Dorsolateral prefrontal cortex (tissue), 122 donors: ENCODE measurements at places on chromosomes 7 and 10.
A peak's percentile ranks its signal among the peaks of the same experiment; 100 is the strongest.

DNA sequence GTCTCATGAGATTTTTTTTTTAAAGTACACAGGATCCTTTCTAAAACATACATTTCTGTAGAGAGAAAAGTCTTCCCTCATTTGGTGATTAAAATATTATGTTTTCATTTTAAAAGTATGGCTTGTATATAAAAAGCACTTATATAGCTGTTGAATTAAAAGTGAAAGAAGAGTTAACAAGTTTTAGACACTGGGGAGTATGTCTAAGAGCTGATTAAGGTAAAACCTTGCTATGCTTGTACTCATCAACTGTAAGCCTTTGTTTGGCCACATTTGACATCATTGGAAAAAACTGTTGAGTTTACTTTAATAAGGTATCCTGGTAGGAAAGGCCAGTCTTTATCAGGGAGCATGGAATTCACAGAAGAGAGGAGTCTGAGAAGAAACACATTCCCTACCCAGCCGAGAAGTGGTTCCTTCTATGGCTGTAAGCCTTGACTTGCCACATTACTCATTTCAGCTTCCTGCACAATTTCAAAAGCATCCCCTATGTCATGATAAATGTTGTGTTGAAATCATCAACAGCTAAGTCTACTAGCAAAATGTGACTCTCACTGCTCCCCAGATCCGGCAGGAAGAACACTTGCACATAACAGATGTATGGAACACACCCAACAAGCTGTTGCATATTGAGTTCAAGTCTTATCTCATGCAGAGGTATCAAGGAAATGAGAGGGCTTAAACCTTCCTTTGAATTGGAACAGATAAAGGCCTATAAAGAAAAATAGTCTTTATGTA lies 171.8 kb upstream of the CDK1 start:
- no peak for DNase-seq

GRCh38 chr7:121530227-121531174 lies 134.4 kb upstream of the FAM3C start:
- no peak for DNase-seq

GRCh38 chr7:74269757-74270277 lies 15.6 kb upstream of the RFC2 start:
- DNase-seq, result peak; percentile 63

GRCh38 chr10:89207801-89208551 lies 859 bp upstream of the CH25H start:
- DNase-seq, result no peak

DNA sequence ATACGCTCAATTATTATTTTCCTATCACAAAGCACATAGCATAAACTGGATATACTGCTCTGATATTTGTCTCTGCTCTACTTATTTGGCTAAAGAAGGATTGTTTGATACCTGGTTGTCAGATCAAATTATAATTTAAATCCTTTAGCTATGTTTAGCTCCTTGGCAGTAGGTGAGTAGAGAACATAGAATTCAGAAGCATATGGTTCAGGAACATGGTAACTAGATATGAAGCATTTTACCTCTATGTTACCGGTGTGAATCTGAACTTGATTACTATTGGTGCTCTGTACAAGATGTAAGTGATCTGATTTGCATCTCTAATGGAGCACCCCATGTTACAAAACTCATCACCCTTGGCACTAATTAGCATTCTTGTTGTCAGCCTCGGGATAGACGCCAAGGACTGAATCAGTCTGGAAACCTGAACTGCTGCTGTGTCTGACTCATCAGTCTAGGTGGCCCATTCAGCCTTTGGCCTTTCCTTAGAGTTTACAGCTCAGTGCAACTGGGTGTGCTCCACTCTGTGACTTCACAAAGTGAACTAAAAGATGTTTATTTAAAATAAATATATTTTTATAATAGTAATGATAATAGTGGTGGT lies 12.3 kb upstream of the MYPN start:
- no peak for DNase-seq

DNA sequence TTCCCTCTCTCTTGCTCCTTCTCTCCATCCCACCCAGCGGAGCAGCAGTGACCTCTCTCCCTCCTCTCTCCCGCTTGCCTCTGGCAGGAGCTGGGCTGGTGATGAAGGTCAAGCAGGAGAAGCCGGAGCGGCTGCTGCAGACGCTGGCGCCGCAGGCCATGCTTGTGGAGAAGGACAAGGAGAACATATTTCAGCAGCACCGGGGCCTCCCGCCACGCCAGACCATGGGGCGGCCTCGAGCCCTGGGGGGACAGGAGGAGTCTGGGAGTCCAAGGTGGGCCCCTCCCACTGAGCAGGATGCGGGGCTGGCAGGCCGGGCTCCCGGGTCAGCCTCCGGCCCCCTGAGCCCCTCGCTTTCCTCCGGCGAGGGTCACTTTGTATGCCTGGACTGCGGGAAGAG lies 17.3 kb downstream of the ZNF775 start:
- DNase-seq, result no peak

DNA sequence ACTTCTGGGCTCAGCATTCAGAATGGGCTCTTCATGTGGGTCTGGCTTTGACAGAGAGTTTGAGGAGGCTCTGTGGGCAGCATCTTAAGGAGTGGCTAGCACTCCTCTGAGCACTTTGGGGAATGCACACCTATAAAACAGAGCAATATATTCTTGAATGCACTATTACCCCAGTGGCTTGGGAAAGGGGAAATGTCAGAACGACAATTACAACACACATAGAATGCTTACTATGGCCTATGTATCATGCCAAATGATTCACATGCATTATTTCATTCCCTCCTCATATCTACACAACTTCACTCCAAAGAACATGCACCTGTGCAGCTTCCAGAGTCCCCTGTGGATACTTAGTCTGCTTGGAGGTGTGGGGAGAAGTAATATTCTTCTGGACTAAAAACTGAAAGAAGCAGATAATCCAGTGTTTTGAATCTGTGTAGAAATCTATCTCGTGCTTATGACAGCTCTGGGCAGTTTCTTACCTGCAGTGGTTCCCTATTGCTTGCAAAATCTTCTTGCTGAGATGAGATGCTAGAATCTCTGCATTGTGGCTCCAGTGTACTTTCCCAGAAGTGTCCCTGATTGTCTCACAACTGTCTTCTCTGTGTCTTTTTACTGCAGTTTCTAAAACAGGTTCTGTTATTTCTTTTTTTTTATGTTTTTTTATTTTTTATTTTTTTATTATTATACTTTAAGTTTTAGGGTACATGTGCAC lies 5.5 kb upstream of the MGAM start:
- no peak for DNase-seq

DNA sequence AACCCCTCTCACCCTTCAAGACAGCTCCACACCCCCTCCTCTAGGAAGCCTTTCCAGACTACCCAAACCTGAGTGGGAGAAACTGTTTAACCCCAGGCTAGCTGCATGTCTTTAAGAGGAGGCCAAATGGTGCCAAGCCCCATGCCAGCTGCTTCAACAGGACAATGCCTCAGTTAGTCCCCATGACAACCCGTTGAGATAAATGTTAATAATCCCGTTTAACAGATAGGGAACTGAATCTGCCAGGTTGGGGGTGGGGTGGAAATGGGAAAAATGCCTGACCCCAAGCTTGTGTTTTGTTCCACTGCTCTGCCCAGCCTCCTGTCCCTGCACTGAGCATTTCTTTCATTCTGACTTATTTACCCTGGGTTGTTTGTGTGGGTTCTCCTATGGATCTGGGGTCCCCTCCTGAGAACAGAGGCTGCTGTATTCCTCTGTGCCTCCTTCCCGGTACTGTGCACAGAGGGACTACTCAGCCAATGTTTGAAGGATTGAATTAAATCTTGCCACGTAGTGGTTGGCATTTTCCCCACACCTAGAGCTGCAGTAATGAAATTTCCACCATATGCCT lies 452.6 kb upstream of the ZMIZ1 start:
- DNase-seq, result no peak

DNA sequence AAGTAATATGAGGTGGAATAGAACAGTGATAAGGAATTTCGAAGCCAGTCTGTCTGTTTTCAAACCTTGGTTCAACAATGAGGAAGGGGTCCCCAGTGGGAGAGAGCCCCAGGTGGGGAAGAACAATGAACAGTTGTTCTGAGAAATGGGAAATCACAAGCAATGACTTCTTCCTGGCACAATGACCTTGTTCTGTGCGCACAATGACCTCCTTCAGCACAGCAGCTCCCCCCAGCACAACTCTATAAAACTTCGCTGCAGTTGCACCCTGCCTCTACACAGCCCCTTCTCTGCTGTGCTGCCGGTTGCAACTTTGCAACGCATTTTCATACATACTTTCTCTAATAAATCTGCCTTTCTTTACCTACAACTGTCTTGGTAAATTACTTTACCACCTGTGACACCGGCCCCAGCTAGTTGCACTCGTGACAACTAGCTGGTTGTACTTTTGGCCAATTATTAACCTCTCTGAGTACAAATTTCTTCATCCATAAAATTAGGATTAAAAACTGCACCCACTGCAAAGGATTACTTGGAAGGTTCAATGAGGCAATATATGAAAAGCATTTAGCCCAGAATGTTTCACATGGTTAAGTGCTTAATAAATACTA lies 40.5 kb downstream of the ASB4 start:
- DNase-seq, result peak; percentile 64

- DNase-seq, result no peak
Measured at GRCh38 chr10:123517901-123518300, 148.3 kb upstream of the GPR26 start.

DNA sequence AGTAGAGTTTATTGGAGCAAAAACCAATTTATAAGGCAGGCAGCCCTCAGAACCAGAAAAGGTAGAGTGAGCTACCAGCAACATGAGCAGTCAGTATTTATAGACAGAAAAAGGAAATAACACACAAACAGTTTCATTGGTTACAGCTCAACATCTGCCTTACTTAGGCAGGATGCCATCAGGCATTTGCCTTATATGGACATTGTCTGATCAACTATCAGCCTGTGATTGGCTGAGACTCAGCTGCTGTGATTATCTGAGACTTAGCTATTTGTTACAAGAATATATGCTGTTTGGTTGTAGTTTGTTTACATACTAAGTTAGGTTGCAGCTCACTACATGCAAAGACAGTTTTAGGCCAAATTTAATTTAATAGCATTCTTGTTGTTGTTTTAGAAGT lies 60.4 kb upstream of the CDK1 start:
- no peak for DNase-seq

DNA sequence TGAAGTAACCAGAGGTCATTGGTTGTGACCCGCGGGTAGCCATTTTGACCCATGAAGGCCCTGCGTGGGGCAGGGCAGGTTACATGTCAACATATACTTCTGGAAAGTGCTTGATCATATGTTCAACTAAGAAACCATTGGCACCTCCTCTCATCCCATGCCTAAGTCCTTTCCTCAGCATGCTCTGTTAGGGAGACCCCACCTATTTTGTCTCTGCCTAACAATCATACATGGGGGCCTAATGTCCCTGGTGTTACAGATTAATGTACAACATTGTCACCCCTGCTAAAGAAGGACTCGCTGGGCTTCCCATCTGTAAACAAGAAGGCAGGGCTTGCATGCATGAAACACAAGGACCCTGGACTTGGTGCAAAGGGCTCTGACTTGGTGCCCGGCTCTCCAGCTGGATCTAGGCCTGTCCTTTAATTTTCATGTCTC lies 133.7 kb upstream of the TNS3 start:
- no peak for DNase-seq

DNA sequence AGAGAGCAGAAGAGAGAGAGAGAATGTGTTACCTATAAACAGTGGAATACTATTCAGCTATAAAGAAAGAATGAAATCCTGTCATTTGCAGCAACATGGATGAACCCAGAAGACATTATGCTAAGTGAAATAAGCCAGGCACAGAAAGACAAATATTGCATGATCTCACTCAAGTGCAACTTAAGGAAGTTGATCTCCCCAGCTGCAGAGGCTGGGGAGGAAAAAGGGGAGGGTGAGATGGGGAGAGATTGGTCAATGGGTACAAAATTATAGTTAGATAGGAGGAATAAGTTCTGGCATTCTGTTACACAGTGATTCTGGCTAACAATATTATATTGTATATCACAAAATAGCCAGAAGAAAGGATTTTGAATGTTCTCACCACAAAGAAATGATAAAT lies 11.2 kb upstream of the JAZF1 start:
- DNase-seq, result no peak

- DNase-seq, result no peak
Measured at GRCh38 chr10:70034232-70034631, 18.4 kb upstream of the MACROH2A2 start.

DNA sequence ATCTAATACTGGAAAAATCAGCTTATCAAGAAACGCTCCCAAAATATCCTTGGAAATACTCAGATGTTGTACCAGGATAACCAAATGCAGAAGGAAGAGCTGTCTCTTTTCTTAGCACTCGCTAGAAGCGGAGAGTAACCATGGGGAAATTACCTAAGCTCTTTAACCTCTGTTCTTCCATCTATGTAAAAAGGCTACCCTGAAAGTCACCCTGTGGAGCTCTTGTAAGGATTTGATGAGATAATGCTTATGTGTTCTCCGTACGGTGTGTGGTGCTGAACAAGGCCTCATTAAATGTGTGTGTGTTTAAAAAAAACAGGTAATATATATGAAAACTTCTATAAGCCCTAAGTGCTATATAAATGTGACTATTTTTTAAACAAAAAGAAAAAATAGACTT lies 38.2 kb upstream of the MYO3A start:
- no peak for DNase-seq

- DNase-seq, result no peak
Measured at GRCh38 chr7:142357953-142358520, 100.2 kb upstream of the PRSS58 start.

GRCh38 chr7:75905785-75906604 lies 9.0 kb upstream of the POR start:
- peak; percentile 48 for DNase-seq

GRCh38 chr7:42065942-42066341 lies 171.1 kb downstream of the GLI3 start:
- DNase-seq, result no peak

DNA sequence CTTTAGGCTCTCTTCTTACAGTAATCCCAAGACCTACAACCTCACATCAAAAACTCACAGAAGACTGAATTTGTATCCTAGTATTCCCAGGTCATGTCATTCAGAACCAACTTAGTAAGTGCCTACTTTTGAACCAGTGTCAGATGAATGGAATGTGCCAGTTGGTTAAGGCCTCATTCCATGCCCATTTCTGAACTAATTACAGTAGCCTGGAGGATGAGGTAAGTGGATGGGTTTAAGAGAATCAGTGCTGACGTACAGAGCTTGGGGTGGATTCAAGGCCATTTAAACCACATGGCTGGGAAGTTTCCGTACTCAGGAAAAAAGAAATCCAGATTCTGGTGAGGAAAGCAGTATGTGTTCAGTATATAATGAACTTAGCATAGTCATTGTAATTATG lies 21.9 kb upstream of the FOXP2 start:
- no peak for DNase-seq

DNA sequence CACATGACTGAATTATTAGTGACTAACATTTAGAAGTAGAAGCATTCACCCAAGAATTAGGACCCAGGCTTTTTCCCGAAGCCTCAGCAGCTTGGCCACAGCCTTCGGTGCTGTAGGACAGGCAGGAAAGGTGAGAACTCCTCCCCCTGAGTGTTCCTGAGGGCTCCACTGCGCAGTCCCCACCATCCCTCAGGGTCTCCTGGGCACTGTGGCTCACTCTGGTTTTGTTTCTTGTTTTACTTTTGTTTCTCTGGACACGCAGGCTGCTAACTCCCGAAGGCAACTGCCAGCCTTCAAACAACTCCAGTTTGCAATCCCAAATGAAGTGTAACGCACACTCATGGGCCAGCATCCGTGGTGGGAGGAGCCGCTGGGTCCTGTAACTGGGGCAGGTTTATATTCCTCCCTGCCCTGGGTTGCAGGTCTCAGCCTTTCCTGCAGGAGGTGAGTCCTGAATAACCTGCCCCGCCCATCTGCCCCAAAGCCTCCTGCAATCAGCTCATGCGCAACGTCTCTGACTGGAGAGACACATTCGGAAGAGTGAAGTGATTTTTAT lies 492.9 kb downstream of the PTPRN2 start:
- DNase-seq, result no peak
